Activated CD8-positive, alpha-beta T cell treated with anti-CD3 and anti-CD28 coated beads, Interleukin-2, amount 10 ng/mL, durations not matched to agents 7 days and 5 days (primary cell): ENCODE measurements at places on chromosomes 16 and 17.
A peak's percentile ranks its signal among the peaks of the same experiment; 100 is the strongest.

DNA sequence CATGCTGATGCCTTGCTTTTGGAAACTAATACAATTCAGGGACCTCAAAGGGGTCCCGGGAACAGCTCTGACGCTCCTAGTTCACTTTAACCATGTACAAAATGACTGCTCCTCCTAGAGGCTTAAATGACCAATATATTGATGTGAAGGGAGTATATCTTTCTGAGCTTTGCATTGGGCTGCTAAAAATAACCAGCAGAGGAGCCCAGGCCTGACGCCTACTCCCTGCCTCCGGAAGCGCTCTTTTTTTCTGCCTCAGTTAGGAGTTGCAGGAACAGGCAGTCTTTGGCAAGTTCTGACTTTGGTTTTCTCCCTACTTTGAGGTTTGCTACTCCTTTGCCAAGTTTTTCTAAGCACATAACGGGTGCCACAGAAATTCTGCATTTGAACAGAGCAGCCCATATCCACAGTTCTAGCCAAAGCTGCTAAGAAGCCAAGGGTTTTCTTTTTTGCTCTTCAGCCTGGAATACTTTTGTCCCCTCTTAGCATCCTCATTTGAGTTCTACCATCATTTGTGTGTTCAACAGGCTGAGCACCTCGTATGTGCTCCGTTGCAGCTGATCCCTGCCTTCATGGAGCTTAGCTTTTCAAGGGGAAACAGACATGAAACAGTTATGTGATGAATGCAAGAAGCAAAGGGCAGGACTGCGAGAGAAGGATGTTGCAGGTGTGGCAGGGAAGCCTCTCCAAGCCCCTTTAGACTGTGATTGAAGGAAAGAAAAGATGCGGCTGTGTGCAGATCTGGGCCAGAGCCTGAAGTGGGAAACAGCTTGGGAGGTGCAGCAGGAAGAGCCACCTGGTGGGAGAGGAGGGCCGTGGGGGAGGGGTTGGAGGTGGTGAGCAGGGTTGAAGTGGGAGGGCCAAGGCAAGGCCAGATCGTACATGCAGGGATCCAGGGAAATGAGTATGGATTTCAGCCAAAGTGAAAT, 2.8 kb upstream of the NAGPA start:
- no peak for DNase-seq

DNA sequence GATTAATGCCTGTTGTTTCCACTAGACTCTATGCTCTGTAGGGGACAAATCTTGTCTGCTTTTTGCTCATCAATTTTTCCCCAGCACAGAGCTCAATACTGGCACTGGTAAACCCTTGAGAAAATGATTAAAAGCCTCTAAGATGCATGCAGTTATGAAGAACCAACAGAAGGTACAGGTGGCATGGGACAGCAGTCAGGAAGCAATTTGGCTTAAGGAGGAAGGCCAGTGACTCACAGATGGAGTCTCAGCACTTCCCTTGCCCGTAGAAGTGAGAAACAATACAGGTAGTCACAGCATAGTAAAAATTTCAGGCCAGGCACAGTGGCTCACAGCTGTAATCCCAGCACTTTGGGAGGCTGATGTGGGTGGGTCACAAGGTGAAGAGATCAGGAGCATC, 504.7 kb upstream of the RBFOX1 start:
- no peak for DNase-seq

DNA sequence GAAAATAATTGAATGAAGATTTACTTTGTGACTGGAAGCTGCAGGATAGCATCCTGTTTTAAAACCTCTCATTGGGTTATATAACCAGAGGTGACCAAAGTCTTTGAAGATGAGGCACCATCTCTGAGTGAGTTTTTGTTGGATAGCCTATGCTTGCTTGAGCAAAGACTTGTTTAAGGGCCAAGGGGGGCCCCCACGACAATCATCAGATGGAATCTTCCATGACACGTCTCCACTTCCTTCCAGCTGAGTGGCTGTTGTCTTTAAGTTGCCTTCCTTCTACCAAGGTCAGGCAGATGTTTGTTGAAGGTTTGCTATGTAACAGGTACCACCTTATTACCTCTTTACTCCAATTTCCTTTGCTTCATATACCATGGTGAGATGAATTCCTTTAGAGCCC, 188.8 kb downstream of the PRKCA start:
- peak; percentile 48 for DNase-seq

- no peak for DNase-seq
Measured at GRCh38 chr17:79201119-79201518, 126.5 kb downstream of the ENGASE start.

- DNase-seq, result no peak
Measured at GRCh38 chr17:30421592-30421991, 42.9 kb downstream of the CPD start.

DNA sequence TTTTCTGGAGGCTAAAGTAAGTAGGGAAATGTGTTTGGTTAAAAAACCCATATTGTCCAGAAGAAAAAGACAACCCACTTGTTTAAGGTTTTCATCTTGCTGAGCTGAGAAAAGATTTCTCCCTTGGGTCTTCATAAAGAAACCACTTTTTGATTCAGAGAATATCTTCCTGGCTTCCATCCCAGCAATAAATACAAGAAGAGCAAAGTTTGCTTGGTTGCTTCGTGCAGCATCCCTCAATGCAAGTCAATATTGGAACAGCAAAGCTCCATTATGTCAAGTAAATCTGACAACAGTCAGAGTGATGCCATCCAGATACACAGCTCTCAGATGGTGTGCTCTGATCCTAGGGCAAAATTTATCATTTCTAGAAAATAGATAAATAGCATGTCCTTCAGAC, 118.9 kb upstream of the PIRT start:
- DNase-seq, result no peak

DNA sequence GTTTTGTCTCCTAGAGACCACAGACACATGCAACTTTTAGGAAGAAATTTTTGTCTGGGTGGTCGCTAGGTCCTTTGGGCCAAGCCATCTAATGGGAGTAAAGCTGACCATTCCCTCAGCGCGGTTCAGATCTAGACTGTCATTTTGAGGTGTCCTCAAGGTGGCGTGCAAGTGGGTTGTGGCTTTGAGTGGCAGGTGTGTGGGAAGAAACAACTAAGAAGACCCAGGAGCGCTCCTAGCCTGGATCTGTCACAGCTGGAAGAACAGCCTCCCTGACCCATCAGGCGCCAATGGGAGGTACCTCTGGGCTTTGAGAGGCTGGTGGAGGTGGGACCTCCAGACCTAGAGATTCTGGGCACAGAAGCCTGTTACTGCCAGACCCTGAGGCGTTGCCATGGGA, 645.1 kb downstream of the KCNJ18 start:
- no peak for DNase-seq
